ENCODE measurements at places on chromosomes 1 and 21. TPM values are rescaled to one million over a fixed set of nuclear protein-coding genes. Genes with fewer than 3 reads are reported as not detected.
A peak's percentile ranks its signal among the peaks of the same experiment; 100 is the strongest.

- H3K36me3 ChIP-seq: no peaks in the 10 kb centered on the region
- DNase-seq: no peak
- H3K27me3 ChIP-seq: peaks cover 18% of the 10 kb centered on the region
- H3K4me1 ChIP-seq: no peaks in the 10 kb centered on the region
- H3K27ac ChIP-seq: no peak overlapping the region
These were observed 12.1 kb upstream of the PROK1 start for GRCh38 chr1:110438893-110439292.

GRCh38 chr1:17425806-17426600 is 13.5 kb downstream of the RCC2 start:
- H3K27me3 ChIP-seq: no peaks in the 10 kb centered on the region
- DNase-seq: no peak
- H3K4me3 ChIP-seq: no peak overlapping the region
- peaks cover 8% of the 10 kb centered on the region for H3K4me1 ChIP-seq

DNA sequence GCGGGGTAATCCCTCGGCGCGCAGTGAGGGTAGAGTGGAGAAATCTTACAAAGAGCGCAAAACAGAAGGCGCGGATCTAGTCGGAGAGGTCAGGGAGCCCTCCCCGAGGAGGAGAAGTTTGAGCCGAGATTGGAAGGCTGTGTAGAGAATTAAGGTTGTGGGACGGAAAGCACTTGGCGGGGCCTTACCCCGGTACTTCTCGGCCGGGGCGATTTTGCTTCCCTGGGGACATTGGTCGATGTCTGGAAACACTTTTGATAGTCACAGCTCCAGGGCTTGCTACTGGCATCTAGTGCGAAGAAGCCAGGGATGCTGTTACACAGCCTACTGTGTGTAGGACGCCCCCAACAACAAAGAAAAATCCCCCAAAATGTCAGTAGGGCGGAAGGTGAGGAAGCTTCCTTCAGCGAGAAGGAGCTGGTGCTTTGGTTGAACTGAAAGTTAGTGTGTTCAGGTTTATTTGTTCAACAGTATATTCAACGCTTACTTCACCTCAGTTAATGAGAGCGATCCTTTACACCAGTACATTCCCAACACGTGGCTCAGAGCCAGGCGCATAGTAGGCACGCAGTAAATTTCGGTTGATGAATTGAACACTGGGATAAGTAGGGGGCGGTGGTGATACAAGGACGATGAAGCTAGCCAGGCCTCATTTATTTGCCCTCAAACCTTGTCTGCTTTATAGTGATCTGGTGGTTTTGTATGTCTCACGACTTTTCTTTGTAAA is 807 bp downstream of the CEP85 start:
- peaks cover 23% of the 10 kb centered on the region for H3K36me3 ChIP-seq
- H3K4me1 ChIP-seq: peaks cover 33% of the 10 kb centered on the region
- peak; percentile 11 for DNase-seq
- H3K27ac ChIP-seq: peak overlapping the region; percentile 92
- H3K4me3 ChIP-seq: peak overlapping the region; percentile 93
- no peaks in the 10 kb centered on the region for H3K27me3 ChIP-seq

- no peaks in the 10 kb centered on the region for H3K27me3 ChIP-seq
- no peak overlapping the region for H3K27ac ChIP-seq
- no peak overlapping the region for H3K4me3 ChIP-seq
- DNase-seq: no peak
- H3K36me3 ChIP-seq: peaks cover 35% of the 10 kb centered on the region
These were observed 3.7 kb downstream of the CAMTA1 start for GRCh38 chr1:6788946-6789345.

GRCh38 chr1:226111098-226111882 is 48.8 kb downstream of the H3-3A start:
- DNase-seq: no peak
- H3K36me3 ChIP-seq: peaks cover 24% of the 10 kb centered on the region
- peak overlapping the region; percentile 68 for H3K27ac ChIP-seq
- H3K27me3 ChIP-seq: no peaks in the 10 kb centered on the region
- peaks cover 44% of the 10 kb centered on the region for H3K4me1 ChIP-seq
- H3K4me3 ChIP-seq: peak overlapping the region; percentile 86

DNA sequence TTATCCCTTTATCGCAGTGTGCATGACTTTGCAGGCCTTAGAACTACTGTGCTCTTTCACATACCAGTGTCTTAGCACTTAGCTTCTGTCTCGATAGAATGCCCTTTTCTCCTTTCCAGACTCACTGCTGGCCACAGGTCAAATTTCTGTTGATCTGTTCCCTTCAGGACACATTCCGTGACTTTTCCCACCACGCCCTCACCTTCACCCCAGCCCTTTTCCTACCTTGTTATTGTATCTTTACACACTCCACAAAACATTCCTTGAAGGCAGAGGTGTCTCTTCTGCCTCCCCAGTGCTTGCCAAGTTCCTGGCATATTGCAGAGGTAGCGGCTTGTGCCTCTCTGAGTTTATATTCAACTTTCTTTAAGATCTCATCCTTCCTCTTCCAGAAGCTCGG is 3.7 kb upstream of the IGSF9 start:
- no peak overlapping the region for H3K4me3 ChIP-seq
- H3K27ac ChIP-seq: no peak overlapping the region
- peaks cover 24% of the 10 kb centered on the region for H3K36me3 ChIP-seq
- peaks cover 35% of the 10 kb centered on the region for H3K4me1 ChIP-seq
- peaks cover 44% of the 10 kb centered on the region for H3K27me3 ChIP-seq

The DPH2 gene
- 43.3 TPM for total RNA-seq

DNA sequence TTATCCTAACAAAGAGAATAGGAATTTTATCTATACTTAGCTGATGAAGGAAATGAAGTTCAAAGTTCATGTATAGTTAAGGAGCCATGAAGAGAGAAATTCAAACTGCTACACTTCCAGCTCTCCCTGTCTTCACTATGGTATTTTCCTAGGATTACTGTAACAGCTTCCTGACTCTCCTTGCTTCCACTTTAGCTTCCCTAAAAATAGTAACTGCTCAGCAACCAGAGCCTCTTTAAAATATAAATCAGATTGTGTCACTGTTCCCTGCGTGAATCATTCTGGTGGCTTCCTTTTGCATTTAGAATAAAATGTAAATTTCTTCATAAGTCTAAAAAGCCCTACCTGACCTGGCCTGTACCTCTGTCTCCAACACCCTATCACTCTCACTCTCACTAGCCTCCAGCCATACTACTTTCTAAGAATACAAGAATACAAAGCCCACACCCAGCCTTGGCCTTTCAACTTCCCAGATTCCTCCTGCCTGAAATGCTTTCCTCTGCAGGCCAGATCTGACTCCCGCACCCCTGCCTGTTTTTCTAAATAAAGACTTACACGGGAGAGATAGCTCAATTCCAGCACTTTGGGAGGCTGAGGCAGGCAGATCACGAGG is 30.5 kb downstream of the OR10J1 start:
- DNase-seq: no peak
- H3K27ac ChIP-seq: no peak overlapping the region
- H3K4me3 ChIP-seq: no peak overlapping the region
- no peaks in the 10 kb centered on the region for H3K4me1 ChIP-seq
- H3K27me3 ChIP-seq: no peaks in the 10 kb centered on the region
